ENCODE measurements at places on chromosomes 11 and 22. TPM values are rescaled to one million over a fixed set of nuclear protein-coding genes. Genes with fewer than 3 reads are reported as not detected.

The TMEM151A gene
- total RNA-seq: 1.5 TPM

The MYRF gene
- 2.3 TPM for total RNA-seq

The ME3 gene
- 12.5 TPM for total RNA-seq

The PRODH gene
- not detected for total RNA-seq

The SOX6 gene
- total RNA-seq: 5.0 TPM

The BRSK2 gene
- total RNA-seq: 0.16 TPM

The POU2AF1 gene
- not detected for total RNA-seq

The MRGPRF gene
- total RNA-seq: 4.9 TPM

The DGAT2 gene
- total RNA-seq: 3.8 TPM

The OR4D5 gene
- not detected for total RNA-seq

The TRIM49 gene
- total RNA-seq: not detected

The MMP13 gene
- total RNA-seq: not detected

The C1QTNF5 gene
- 24.2 TPM for total RNA-seq

The C22orf15 gene
- not detected for total RNA-seq

The CNTN5 gene
- total RNA-seq: not detected

Data from cardiac atrium fibroblast (primary cell).